ENCODE measurements at places on chromosomes 6 and 20.

- DNase-seq = no peak
Measured at GRCh38 chr6:84798257-84798656, 33.9 kb upstream of the TBX18 start.

- no peak for DNase-seq
Measured at GRCh38 chr20:54843865-54844264, 368.5 kb downstream of the DOK5 start.

GRCh38 chr20:14951105-14951504 lies 613.7 kb upstream of the FLRT3 start:
- DNase-seq = no peak

GRCh38 chr6:75290136-75290945 lies 5.7 kb upstream of the TMEM30A start:
- no peak for DNase-seq

DNA sequence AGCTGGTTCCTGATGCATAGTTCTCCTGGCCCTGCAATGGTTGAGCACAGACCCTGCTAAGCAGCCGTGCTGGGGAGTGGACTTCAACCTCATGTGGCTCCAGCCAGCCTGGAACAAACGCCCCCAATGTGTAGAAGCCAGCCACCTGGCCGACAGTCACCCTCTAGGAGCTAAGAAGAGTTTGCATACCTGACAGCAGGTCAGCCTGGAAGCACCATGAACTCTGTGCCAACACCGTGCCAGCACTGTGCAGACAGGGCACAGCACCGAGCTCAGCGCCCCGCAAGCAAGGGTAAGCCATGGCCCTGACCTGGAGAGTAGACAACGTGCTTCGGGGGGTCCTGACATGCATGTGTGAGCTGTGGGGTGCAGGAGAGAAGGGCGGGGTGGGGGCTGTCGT lies 356.3 kb downstream of the ZFAND3 start:
- no peak for DNase-seq

DNA sequence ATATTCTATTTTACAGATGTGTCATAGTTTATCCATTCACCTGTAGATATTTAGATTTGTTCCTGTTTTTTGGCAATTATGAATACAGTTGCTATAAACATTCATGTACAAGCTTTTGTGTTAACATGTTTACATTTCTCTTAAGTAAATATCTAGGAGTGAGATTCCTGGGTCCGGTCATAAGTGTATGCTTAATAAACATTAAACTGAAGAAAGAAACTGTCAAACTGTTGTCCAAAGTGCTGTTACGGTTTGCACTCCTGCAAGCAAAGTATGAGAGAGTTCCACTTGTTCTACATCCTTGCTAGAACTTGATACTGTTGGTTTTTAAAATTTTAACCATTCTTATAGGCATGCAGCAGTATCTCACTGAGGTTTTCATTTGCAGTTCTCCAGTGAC lies 138.6 kb downstream of the RALGAPA2 start:
- DNase-seq = no peak

GRCh38 chr20:35467339-35468224 lies 12.2 kb downstream of the CEP250 start:
- no peak for DNase-seq

- no peak for DNase-seq
Measured at GRCh38 chr6:781350-781961, 88.5 kb upstream of the EXOC2 start.

DNA sequence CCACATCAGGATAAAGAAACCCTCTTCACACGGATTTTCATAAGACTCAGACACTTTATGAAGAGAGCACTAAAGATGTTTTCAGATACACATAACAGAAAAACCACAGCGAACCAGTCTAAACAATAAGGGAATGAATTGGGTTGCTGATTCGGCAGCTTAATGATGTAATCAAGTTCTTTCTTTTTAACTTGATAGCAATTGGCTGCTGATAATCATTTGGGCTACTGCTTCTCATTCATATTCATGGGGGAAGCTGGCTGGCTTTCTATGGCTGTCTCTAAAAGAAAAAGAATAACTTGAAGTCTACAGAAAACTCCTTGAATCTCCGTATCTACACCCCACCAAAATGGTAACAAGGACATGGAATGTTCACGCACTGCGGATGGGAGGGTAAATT lies 20.0 kb upstream of the TMEM181 start:
- no peak for DNase-seq

DNA sequence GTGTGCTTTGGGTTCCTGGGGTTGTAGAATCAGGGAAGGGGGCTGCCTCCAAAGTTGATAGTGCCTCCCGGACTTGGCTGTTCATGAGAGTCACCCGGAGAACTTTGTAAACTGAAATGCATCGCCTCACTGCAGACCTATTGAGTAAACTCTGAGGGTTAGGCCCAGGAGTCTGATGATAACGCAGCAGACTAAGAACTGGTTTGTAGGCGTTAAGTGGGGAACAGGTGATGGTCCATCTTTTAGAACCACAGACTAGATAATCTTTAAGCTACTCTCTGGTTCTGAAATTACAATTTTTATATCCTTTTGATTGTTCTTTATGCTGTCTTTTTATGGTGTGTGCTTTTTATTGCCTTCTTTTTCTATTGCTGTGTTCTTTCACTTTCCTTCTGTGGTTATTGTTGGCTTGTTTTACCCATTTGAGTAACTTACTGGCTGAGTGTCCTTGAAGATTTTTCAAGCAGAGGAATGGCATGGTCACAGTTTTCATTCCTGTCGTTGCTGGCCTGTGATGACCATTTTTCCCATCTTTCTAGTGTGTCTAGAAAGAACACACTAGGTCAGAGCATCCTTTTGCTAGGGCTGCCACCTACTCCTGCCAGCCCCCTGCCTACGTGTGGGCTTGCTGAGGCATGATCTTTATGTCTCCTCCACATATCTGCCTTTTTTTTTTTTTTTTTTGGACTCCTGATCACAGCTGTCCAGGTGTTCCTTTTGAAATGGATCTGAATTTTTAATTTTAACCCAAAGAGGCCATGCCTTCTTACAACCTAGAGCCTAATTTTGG lies 30.9 kb downstream of the LRRC1 start:
- DNase-seq = no peak

- no peak for DNase-seq
Measured at GRCh38 chr20:36319356-36320260, 13.5 kb downstream of the DLGAP4 start.

DNA sequence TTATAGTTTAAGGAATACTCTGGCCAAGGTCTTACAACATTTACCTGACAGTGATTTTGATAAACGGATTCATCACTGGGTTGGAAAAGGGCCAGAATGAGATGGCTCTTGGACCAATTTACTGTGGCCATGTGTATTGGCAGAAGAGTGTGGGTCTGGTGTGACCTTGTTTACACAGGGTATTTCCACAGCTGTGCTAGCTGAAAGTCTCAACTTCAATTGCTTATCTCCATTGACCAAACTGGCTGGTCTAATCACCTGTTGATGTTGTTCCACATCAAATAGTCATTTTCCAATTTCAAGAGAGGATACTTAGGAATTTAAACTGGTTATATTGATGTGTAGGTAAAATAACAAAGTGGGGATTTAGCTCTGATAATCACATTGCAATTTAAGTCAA lies 501.6 kb upstream of the MAP3K7 start:
- no peak for DNase-seq

DNA sequence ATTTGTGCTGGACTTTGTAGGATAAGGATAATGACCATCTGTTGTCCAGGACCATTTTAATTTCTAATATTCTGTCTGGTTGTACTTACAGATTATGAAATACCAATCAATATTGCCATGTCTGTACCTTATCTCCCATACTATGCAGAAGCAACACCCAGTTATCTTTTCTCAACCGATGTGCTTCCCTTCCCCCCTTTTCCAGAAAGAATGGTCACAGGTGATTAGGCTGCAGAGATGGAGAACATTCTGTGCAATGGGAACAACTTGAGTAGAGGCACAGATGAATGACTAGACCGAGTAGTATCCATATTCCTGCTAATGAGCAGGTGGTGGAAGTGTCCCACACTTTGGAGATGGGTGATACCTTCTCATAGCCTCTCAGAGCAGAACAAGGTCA lies 10.5 kb downstream of the RALY start:
- DNase-seq = no peak

- no peak for DNase-seq
Measured at GRCh38 chr6:52403627-52404026, 16.5 kb upstream of the EFHC1 start.

DNA sequence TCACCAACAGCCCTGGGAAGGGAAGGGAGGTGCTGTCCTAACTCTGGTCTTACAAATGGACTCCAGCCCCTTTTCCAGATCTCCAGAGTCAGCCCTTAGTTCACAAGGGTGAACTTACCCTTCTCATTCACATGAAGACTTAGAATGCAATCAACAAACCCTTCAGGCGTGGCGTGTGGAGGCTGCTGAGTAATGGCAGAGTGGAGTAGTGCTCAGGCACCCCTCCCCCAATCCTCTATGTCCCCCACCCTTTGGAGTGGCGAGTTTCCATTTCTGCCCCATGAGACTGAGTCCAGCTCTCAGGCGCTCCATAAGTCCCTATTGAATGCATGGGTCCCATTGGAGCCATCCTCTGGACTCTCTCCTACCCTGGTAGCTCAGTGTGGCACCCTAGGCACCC lies 3.3 kb downstream of the SNAI1 start:
- no peak for DNase-seq

- no peak for DNase-seq
Measured at GRCh38 chr20:18009116-18009515, 40.3 kb downstream of the MGME1 start.

DNA sequence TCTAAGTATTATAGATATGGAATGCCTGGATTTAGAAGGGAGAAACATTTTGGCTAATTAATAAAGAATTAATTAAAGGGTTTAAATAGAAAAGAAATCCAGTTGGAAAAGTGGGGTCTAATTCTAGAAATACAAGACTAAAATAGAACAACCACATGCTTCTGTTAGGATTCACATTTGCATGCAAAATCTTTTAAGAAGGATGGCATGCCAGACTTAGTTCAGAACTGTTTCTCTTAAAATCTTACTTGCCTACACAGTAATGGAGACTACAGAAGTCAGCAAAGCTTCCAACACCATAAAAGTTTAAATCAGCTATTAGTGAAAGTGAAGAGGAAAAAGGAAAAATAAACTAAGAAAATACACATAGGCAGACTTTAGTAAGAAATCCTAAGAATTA lies 32.7 kb upstream of the KATNA1 start:
- DNase-seq = no peak

GRCh38 chr6:22966691-22967422 lies 397.5 kb downstream of the HDGFL1 start:
- no peak for DNase-seq

DNA sequence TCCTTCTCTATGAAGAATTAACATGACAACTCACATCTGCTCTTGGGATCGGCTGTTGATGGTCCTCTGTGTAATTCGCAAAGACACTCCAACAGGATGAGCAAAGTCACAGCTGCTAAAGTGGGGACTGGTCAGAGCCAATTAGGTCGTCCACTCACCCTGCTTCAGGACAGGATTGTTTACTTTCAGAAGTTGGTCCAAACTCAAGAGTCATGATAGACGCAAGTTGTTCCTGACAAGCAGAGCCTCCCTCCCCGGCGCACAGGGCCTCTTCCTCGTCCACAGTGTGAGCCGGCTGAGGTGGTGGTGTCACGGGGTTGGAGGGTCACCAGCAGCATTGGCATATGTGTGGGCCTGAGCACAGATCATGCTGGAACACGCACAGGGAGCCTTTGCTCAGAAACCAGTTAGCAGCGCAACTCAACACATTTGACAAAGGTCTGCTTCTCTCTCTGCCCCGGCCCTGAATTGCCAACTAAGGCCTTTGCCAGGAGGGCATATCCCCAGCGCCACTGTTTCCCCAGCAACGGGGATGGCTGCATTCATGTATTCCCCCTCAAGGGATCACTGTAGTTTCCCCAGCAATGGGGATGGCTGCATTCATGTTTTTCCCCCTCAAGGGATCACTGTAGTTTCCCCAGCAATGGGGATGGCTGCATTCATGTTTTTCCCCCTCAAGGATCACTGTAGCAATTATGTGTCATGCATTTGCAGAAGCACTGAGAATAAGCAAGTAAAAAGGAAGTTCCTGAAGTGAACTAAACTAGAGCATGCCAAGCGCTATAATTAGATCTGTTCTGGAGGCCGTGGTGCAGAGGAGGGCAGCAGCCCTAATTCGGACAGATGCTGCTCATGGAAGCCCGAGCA lies 111.7 kb downstream of the THBS2 start:
- DNase-seq = no peak

DNA sequence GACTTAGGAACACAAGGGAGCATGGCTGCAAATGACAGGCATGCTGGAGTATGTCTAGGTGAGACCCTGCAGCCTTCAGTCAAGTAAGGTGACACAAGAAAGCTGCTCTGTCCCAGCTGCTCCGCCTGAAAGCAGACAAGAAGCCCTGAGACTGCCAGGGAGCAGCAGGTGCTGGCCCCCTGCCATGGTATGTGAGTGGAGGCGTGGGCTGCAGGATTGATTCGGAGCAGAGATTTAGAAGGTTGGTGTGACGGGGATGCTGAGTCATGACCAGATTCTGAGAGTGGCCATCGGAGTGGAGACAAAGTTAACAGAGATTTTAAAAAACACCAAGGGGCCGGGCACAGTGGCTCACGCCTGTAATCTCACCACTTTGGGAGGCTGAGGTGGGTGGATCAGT lies 17.8 kb downstream of the LRP11 start:
- DNase-seq = no peak

- DNase-seq = no peak
Measured at GRCh38 chr6:39062014-39062740, 13.6 kb downstream of the GLP1R start.

DNA sequence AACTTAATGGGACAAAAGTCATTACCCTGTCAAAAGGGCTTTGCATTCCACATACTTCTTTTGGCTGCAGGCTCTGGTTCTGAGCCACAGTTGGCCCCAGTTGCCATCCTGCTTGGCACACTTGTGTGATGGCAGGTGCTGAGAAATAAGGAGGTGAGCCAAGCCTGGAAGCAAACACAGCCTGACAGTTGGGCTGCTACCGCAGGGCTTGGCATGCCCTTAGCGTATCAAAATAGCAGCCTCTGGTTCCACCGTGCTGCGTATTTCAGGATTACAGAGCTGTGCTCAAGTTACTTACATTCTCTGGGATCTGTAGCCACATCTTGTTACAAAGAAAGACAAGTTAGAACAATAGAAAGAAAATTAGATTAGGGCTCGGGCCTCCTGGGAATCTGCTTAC lies 11.1 kb downstream of the MTHFD1L start:
- DNase-seq = no peak

DNA sequence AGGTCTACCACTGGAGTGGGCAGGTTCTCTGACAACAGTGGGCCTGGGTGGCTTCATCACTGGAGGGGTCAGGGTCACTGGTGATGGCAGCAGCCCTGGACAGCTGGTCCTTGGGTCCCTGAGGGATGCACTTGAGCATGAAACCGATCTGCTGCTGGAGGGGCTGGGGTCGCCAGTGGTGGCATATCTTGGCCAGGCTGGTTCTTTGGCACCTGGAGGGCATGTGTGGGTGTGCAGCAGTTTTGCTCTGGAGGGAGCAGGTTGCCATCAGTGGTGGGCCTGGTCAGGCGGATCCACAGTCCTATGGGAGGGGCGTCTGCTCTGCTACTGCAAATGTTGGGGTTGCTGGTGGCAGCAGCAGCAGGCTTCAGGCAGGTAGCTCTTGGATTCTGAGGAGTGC lies 117.0 kb downstream of the AIG1 start:
- DNase-seq = no peak
